CD4-positive, alpha-beta T cell treated with Interleukin-1 beta for 1 hour (primary cell): ENCODE measurements at places on chromosomes 16 and 17.

DNA sequence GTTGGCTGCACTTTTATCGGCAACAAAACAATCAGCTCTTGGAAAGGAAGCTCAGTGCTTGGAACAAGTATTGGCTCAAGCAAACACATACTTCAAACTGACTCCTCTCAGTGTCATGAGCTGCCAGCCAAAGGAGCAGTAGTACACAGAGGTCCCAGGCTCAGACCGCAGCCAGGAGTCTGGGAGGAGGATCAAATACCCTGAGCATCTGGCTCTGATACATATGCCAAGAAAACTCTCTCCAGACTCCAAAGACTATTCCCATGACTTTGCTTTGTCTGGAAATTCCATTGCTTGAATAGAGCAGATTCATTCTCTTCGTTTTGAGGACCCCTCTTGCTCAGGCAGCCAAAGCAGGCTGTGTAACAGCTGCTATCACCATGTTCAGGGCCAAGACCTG is 501.6 kb upstream of the PSMD7 start:
- DNase-seq = no peak

- no peak for DNase-seq
These were observed 41.3 kb downstream of the VAC14 start for GRCh38 chr16:70759666-70760065.

DNA sequence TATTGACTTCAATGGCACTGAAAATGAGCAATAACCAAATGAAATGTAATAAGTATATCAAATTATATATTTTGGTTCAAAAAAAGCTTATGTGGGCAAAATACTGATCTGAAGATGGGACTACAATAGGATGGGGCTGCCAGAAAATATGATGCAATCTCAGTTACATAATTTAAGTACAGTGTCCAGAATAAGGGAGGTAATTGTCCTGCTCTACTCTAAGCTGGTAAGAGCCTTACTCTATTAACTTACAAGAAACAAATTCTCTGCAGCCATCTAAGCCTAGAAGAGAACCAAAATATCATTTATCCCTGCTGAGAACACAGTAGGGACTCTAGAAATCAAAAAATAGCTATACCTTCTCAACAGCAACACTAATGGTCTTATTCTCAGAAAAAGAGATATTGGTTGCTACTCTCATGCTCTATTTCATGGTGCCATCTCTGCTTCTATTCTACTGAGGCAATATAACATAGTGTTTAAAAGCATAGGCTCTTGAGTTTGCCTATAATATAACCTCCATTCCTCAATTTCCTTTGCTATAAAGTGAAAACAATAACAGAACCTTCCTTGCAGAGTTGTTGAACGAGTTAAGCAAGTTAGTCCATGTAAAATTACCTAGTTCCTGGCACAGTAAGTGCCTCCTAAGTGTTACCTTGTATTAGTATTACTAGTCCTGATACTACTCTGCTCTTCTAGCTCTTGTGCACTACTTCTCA is 19.9 kb downstream of the NQO1 start:
- no peak for DNase-seq

DNA sequence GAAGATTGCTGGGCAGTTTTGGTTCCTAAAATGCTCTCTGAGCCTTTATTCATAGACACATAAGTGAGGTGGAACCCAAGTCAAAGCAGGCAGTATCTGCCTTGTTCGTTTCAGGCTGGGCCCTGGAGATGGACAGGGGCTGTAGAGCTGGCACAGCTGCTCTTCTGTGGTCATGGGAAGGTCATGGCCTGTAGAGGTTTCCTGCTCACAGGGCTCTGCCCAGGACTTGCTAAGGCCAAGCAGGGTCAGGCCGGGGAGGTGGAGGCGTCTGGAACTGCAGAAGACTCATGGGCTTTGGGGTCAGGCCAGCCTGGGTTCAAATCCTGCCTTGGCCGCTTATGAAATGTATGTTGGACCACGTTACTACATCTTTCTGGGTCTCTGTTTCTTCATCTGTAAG is 50.2 kb downstream of the IRX5 start:
- no peak for DNase-seq

DNA sequence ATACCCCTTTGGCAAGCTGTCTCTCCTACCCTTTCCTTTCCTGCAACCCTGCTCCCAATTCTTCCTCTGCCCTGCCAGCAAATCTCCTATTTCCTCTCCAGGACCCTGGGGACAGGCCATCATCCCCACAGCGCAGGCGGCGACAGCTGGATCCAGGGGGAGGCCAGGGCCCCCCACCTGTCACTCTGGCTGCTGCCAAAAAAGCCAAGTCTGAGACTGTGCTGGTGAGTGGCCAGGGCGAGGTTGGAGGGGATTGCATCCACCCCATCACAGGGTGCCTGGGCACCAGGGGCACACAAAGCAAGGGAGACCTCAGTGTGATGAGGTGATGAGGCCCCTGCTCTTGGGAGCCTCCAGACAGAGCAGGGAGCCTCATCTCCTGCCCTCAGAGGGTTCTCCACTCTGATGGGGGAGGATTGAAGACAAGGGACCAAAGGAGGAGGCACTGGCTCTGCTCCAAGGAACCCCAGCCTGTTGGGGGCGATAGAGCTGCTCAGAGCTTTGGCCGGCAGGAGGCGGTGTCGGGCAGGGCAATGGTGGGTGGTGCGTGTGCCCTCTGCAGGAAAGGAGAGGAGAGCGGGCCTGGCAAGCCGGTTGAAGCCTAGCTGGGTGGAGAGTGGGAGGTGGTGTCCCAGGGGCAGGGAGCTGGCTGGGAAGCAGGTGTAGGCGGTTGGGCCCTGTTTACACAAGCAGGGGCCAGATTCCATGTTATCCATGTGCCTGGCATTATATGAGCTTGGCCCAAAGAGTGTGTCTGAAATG is 15.6 kb upstream of the PDK2 start:
- no peak for DNase-seq

GRCh38 chr17:38428112-38428642 is at the start of gene ARHGAP23:
Gene ARHGAP23 (plus strand): TSS chr17:38428464. CDS start chr17:38428486, 22 bp downstream.
- DNase-seq = peak; percentile 39

DNA sequence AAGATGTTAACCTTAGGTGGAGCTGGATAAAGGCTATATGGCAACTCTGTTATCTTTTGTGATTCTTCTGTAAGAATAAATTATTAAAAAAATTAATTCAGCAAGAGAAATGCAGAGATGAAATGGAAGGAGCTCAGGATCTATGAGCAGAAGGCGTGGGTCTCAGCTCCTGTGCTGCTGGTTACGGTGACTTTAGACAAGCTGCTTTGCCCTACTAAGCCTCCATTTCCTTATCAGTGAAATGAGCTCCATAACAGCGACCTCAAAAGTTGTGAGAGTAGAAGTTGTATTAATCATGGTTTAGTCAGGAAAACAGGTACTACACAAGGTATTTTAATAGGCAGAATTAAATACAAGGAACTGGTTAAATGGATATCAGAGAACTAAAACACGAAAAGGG is 48.2 kb upstream of the FOXJ1 start:
- no peak for DNase-seq

- DNase-seq = no peak
These were observed 4.8 kb downstream of the KLHL11 start for GRCh38 chr17:41860254-41860931.

- DNase-seq = no peak
These were observed 2.5 kb upstream of the ST6GALNAC2 start for GRCh38 chr17:76588182-76588581.

DNA sequence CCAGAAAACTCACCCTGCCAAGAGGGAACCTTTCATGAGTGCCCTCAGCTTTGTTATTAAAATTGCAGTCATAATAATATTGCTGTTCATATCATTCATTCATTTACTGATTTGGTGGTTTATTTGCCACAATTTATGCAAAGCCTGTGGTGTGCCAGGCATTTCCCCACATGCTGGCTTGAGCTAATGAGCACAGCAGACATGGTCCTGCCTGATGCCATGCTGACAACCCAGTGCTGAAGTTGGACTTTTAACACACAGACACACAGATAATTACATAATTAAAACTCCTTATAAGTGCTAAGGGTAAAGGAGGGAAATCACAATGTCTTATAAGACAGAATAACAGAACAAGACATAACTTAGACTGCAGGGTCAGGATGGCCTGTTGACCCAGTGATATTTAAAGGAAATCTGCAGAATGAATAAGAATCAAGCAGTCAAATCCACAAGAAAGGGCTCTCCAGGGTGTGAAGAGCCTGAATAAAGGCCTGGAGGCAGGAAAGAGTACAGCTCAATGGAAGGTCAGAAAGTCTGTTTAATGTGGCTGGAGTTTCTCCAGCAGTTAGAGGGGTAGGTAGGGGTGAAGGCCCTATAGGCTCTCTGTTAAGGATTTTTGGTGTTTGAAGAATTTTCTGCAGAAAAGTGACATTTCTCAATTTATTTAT is 196.9 kb upstream of the CDH11 start:
- DNase-seq = no peak

DNA sequence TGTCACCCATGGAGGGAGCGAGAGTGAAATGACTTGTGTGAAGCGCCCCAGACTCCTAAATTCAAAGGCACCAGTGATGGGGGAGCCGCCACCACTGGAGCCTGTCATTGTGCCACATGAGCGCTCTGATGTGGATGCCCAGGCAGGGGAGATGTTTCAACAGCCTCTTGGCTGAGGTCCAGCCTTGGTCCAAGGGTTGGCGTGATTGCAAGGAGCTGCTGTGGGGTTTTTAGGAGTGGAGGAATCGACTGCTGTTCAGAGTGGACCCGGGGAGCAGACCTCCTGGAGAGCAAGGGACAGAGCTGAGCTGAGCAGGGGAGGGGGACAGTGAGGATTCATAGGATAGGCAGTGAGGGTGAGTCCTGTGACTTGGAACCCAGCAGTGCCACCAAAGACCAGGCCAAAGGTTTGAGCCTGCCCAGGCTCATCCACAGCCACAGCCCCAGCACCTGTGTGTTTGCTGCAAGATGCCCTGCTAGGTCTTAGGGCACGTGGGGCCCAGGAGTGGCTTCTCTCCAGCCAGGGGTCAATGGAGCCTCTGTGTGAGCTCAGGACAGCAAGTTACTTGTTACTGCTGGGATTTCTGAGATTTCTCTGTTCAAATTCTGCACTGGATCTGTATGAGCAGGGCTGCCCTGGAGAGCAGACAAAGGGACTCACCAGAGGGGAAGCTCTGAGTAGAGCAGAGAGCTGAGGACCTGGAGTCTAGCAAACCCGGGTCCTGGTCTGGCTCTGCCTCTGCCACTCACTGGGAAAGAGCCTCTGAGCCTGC is 20.3 kb downstream of the RHBDL3 start:
- DNase-seq = no peak

- no peak for DNase-seq
These were observed 34.1 kb downstream of the ACSM2A start for GRCh38 chr16:20485408-20485807.

DNA sequence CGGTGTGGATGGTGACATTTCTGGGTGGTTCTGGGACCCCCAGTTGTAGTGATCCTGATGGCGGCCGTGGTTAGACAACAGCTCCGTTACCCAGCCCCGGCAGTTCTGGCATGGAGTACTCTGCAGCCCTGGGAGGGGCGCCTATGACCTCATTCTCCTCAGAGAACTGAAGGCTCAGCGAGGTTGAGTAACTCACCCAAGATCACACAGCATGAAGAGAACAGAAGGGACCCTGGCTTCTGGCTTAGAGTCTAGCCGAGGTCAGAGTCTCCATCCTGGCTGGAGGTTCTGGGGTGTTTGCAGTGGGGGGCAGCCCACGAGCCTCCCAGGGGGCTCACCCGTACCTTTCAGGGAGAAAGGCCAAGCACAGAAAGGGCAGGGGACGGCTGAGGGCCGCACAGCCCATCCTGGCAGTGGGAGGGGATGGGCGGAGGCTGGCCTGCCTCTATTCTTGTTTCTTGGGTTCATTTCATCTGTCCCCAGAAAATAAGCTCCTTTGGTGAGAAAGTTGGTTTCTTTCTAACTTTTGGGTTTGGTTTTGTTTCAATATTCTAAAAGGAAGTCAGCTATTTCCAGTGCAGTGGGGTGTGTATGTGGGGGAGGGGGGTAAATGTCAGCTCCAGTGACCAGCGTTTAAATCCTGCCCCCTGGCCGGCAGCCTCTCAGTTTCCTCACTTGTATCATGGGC is 13.2 kb downstream of the ZFPM1 start:
- no peak for DNase-seq

- no peak for DNase-seq
These were observed 7.7 kb upstream of the KRTAP17-1 start for GRCh38 chr17:41322903-41323895.

GRCh38 chr17:17793378-17794214 is 43.2 kb downstream of the SREBF1 start:
- no peak for DNase-seq

DNA sequence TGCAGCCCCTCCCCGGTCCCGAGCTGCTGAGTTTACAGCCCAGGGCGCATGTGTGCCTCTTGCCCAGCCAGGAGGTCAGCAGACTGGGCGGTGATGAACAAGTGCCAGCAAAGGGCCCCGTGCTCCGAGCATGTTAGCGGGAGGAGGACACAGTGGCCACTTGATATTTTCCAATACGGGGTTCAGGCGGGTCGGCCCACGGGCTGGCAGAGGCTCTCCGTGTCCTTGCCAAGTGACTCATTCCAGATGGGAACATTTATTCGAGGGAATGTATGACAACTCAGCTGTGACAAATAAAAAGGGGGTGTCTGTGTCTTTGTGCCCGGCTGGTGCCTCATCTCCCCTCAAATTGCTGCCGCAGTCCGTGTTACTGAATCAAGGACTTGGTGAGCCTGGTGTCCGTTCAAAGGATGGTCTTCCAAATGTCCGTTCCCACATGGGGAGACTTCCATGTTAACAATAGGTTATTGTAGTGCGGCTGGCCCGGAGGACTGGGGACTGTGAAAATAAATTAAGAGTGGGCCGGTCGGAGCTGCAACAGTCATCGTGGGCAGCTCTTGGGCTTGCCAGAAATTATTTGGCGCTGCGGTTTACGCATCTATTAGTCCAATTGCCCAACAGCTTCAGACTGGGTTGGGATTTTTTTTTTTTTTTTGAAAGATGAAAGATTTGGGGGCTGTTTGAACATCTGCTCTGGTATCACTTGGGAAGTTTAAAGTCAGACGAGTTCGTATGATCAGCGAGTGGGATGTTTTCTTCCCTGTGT is 174.0 kb upstream of the CIBAR2 start:
- DNase-seq = no peak

GRCh38 chr16:2468233-2468724 is 2.8 kb upstream of the NTN3 start:
- DNase-seq = no peak

GRCh38 chr17:80890196-80890920 is 101.3 kb upstream of the CHMP6 start:
- DNase-seq = no peak

- peak; percentile 93 for DNase-seq
These were observed 18.5 kb downstream of the RAP1GAP2 start for GRCh38 chr17:2814481-2815341.

- DNase-seq = no peak
These were observed 36.6 kb upstream of the TBX2 start for GRCh38 chr17:61362852-61363600.

DNA sequence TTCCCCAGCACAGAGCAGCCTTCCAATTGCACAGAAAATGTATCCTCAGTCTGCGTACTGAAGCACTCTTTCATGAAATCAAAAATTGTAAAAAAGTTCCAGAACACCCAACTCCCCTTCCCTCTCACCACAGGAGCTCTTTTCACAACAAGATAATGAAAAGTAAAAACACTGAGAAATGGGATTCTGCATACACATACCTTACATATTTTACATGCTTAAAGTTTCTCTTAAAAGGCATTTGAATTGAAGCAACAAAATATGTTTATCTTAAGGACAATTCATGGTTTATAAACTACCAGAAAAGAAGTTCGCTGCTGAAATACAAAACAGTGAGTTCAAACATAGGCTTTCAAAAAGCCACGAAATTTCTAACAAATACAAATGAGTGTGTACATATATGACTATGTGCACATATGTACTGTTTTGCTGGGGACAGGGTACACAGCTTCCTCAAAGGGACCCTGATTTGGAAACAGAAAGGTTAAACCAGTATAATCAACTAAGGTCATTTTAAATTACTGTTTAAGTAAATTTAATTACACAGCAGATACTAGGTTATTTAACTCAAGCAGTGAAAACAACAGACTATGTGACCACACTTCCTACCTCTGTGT is 33.8 kb downstream of the COG1 start:
- DNase-seq = no peak
